ENCODE measurements at places on chromosomes 4 and X. TPM values are rescaled to one million over a fixed set of nuclear protein-coding genes. Genes with fewer than 3 reads are reported as not detected.

TCEAL7 gene
- 1.3 TPM for polyA plus RNA-seq

PTTG2 gene
- polyA plus RNA-seq: not detected

GRCh38 chrX:24023972-24024669 is 2.9 kb downstream of the KLHL15 start:
- peak overlapping the region; percentile 97 for H3K27ac ChIP-seq
- no peaks in the 10 kb centered on the region for H3K36me3 ChIP-seq
- H3K4me3 ChIP-seq: peak overlapping the region; percentile 70

DNA sequence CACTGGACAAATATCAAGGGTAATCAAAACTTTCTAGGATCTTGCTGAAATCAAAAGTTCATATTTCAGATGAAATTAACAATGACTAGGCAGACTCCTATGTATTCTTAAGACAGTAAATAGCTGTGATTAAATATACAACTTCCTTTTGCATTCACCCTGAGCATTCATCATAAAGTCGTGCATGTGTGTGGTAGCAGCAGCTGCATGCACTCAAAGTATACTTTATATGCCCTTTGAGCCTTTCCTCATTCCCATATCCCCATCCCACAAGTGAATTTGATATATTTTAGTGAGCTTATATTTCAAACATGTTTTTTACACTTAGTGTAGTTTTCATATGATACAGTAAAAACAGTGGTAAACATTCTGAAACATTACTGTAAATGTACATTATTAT is 959.0 kb downstream of the C4orf33 start:
- no peaks in the 10 kb centered on the region for H3K36me3 ChIP-seq
- H3K27me3 ChIP-seq: no peaks in the 10 kb centered on the region
- no peaks in the 10 kb centered on the region for H3K4me1 ChIP-seq
- no peak overlapping the region for H3K27ac ChIP-seq
- DNase-seq: peak; percentile 3

MSN gene
- polyA plus RNA-seq: 168 TPM

DNA sequence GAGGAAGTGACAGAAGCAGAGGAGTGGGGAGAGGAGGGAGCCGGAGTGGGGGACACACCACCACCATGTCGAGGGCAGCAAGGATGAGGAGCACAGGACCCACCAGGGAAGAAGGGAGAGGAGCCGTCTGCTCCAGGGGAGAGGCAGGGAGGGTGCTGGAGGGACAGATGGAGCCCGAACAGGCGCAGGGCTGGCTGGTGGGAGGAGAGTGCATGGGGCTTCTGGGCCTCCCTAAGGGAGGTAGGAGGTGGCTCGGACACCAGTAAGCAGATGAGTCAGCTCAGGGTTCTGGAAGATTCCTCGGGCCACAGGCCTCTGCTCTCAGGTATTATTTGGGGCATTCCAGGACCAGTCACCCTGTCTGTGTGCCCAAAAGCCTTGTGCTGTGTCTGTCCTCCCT is 29.8 kb downstream of the ATP2B3 start:
- H3K4me3 ChIP-seq: no peak overlapping the region
- H3K27me3 ChIP-seq: peaks cover 11% of the 10 kb centered on the region
- no peaks in the 10 kb centered on the region for H3K36me3 ChIP-seq
- H3K27ac ChIP-seq: no peak overlapping the region
- no peaks in the 10 kb centered on the region for H3K4me1 ChIP-seq
- no peak for DNase-seq

DNA sequence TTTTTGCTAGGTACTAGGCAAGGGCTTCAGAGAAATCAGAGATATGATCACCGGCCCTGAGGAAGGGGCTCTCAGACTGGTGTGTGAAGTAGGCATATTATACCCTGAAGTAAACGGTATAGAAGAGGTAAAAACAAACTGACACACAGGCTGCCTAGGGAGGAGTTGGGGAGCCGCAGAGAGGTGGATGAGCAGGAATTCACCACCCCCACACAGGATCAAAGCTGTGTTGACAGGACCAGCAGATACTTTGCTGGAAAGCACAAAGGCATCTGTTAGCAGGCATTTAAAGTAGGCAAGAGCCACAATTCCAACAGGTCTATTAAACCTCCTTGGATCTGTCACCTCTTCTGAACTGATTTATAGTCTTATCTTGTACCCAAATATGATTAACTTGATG is 71.8 kb upstream of the GPR34 start:
- H3K27me3 ChIP-seq: peaks cover 6% of the 10 kb centered on the region
- no peaks in the 10 kb centered on the region for H3K4me1 ChIP-seq
- H3K36me3 ChIP-seq: no peaks in the 10 kb centered on the region
- no peak for DNase-seq

- no peaks in the 10 kb centered on the region for H3K36me3 ChIP-seq
- no peak overlapping the region for H3K27ac ChIP-seq
- H3K4me1 ChIP-seq: peaks cover 8% of the 10 kb centered on the region
- no peak overlapping the region for H3K4me3 ChIP-seq
Observed at GRCh38 chr4:173214231-173214630, 45.6 kb downstream of the GALNT7 start.

DNA sequence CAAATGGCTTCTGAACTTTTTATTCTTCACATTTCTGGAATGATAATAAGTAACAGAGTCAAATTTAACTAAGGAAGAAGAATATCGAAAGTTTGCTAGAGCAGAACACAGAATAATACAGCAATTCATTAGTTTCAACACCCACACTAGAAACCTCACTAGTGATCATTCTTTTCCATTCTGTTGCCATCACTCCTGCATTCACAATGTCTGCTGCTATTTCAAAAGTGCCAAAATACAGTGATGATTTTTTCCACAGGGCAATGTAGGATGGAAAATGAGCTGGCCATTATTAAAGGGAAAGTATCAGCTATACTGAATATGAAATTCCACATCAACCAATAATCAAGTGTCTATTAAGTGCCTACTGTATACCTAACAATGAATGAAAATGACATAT is 186.7 kb downstream of the USP46 start:
- no peaks in the 10 kb centered on the region for H3K27me3 ChIP-seq
- DNase-seq: no peak
- no peak overlapping the region for H3K27ac ChIP-seq
- no peaks in the 10 kb centered on the region for H3K36me3 ChIP-seq

- no peak overlapping the region for H3K4me3 ChIP-seq
- no peak overlapping the region for H3K27ac ChIP-seq
- no peak for DNase-seq
- no peaks in the 10 kb centered on the region for H3K36me3 ChIP-seq
- no peaks in the 10 kb centered on the region for H3K4me1 ChIP-seq
Observed at GRCh38 chr4:95651891-95652290, 103.1 kb upstream of the UNC5C start.

SCRG1 gene
- 0.20 TPM for polyA plus RNA-seq

GRCh38 chr4:25552580-25553271 is 102.9 kb upstream of the SLC34A2 start:
- peak; percentile 61 for DNase-seq
- no peaks in the 10 kb centered on the region for H3K36me3 ChIP-seq
- H3K4me1 ChIP-seq: no peaks in the 10 kb centered on the region
- H3K27ac ChIP-seq: no peak overlapping the region
- no peaks in the 10 kb centered on the region for H3K27me3 ChIP-seq

GRCh38 chr4:6622744-6623143 is 17.7 kb upstream of the MRFAP1 start:
- no peaks in the 10 kb centered on the region for H3K36me3 ChIP-seq
- no peak overlapping the region for H3K4me3 ChIP-seq
- no peak overlapping the region for H3K27ac ChIP-seq
- no peaks in the 10 kb centered on the region for H3K27me3 ChIP-seq
- H3K4me1 ChIP-seq: no peaks in the 10 kb centered on the region
- no peak for DNase-seq

ASB12 gene
- polyA plus RNA-seq: 0.11 TPM

- DNase-seq: no peak
- no peak overlapping the region for H3K4me3 ChIP-seq
- no peaks in the 10 kb centered on the region for H3K27me3 ChIP-seq
- no peaks in the 10 kb centered on the region for H3K36me3 ChIP-seq
Observed at GRCh38 chr4:8205241-8205707, 6.2 kb downstream of the SH3TC1 start.

DNA sequence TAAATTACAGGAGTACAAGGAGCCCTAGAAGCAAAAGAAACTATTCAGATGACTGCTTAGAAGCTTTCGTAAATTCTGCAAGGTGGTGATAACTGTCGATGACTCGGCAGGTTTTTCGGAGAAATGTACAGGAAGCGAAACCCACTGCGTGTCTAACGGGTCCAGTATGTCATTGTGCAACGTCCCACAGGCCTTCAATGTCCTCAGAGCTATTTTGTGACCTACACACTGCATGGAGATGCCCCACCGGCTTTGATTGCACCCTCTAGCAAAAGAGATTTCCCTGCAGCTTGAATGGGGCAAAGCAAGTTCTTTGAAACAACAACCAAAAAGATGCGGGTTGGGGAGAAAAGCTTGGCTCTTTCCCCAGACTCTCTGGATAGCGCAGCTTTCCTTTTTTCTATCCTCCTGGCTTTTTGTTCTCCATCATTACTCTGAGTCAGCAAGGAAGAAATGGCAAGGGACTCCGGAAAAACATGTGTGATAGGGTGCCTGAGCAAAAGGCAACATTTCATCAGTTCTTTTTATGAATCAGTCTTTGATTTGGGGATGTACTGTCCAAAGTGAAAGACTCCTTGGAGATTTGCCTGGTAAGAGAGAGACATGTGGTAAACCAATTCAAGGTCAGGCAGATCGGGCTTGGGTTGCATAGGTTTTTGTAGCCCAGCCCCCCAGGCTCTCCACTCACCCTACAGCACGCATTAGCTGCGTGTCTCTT is 112.0 kb upstream of the TBL1X start:
- no peak overlapping the region for H3K4me3 ChIP-seq
- no peak for DNase-seq
- peak overlapping the region; percentile 33 for H3K27ac ChIP-seq
- no peaks in the 10 kb centered on the region for H3K4me1 ChIP-seq

IL3RA gene
- 52.2 TPM for polyA plus RNA-seq

- no peaks in the 10 kb centered on the region for H3K4me1 ChIP-seq
- no peak overlapping the region for H3K27ac ChIP-seq
- no peaks in the 10 kb centered on the region for H3K36me3 ChIP-seq
- no peaks in the 10 kb centered on the region for H3K27me3 ChIP-seq
Observed at GRCh38 chr4:147453561-147454141, 27.2 kb upstream of the EDNRA start.

GRCh38 chrX:21863241-21863640 is 7.5 kb downstream of the YY2 start:
- no peak overlapping the region for H3K27ac ChIP-seq
- no peak for DNase-seq
- H3K4me3 ChIP-seq: no peak overlapping the region
- H3K36me3 ChIP-seq: no peaks in the 10 kb centered on the region

- H3K4me1 ChIP-seq: no peaks in the 10 kb centered on the region
- H3K27me3 ChIP-seq: peaks cover 17% of the 10 kb centered on the region
- DNase-seq: no peak
- H3K4me3 ChIP-seq: no peak overlapping the region
- H3K36me3 ChIP-seq: no peaks in the 10 kb centered on the region
Observed at GRCh38 chrX:6149060-6149872, 79.4 kb downstream of the NLGN4X start.

SYNPO2 gene
- polyA plus RNA-seq: 5.3 TPM

ZMAT1 gene
- 13.0 TPM for polyA plus RNA-seq

DNA sequence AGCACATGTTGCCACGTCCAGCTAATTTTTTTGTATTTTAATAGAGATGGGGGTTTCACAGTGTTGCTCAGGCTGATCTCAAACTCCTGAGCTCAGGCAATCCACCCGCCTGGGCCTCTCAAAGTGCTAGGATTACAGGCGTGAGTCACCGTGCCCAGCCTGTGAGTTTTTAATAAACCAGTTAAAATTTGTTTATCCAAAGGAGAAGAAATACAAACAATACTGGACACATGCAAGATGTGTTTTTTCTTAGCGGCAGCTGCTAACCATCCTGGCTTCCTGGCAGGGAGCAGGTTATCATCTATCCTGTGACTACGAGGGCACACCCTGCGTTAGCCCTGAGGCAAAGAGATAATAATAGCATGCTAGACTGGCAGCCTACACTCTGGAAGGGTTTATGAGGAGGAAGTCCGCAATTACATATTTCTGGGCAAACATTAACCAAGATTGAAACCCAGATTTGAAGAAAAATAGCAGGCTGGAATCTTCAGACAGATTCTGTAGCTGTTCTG is 191.4 kb downstream of the SPRY1 start:
- H3K4me3 ChIP-seq: no peak overlapping the region
- peaks cover 3% of the 10 kb centered on the region for H3K4me1 ChIP-seq
- peak overlapping the region; percentile 52 for H3K27ac ChIP-seq
- peak; percentile 35 for DNase-seq
- H3K36me3 ChIP-seq: no peaks in the 10 kb centered on the region

HSD17B13 gene
- 0.15 TPM for polyA plus RNA-seq

DNA sequence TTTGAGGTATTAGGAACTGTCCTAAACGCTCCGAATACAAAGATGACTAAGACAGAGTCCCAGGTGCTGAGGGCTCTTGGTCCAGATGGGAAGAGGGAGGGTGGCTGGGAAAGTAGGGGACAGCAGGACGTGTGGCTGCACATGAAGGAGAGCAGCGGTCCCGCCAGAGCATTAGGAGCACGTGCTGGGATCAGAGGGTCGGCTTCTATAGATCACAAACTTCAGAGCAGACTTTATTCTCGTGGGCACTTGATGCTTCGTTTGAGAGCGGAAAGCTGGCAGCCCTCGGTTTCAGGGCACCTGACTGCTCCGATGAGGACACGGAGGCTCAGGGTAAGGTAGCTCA is 26.1 kb downstream of the ZBTB49 start:
- peaks cover 16% of the 10 kb centered on the region for H3K36me3 ChIP-seq
- H3K27ac ChIP-seq: no peak overlapping the region
- no peak for DNase-seq
- H3K4me1 ChIP-seq: no peaks in the 10 kb centered on the region

DNA sequence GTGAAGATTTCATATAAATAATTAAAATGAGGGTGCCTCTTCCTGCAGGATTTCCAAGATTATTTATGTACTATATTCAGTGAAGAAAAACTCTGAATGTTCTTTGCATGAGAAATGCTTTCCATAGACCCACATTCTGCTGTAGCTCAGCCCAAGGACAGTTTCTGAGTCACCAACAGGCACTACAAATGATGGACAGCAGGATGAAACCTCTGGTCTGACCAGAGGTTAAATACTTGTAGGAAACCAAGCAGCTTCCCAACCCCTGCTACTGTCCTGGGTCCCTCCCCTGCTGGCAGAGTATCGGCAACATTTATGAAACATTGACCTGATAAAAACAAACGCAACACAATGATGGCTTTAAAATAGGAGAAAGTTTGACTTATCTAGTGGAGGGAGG is 73.1 kb downstream of the CXXC4 start:
- DNase-seq: no peak
- H3K4me3 ChIP-seq: no peak overlapping the region
- no peak overlapping the region for H3K27ac ChIP-seq
- no peaks in the 10 kb centered on the region for H3K27me3 ChIP-seq
